Activated T-helper 1 cell treated with anti-CD3 and anti-CD28 coated beads, Interleukin-12 subunit alpha, Interleukin-12 subunit beta, Interleukin-2, Interleukin-4 antibody, amounts not matched to agents 30 ng/mL and 10 ng/mL and 1 ng/mL, durations not matched to agents 14 hours and 24 hours and 36 hours (primary cell): ENCODE measurements at places on chromosomes 3 and 15.
A peak's percentile ranks its signal among the peaks of the same experiment; 100 is the strongest.

DNA sequence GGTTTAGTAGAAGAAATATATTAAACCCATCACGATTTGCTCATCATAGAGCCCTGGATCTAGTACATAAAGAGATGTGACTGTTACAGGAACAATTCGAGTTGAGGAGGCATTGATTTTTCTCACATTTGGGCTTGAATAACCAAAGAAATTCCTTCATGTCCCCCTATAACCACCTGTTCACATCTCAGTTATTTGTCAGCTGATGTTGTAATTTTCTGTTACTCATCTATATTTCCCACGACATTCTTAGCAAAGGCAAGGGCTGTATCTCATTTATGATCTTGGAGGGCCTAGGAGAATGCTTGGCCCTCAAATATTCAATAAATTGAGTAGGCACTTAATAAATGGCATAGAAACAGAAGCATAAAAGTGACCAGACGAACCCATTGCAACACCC lies 36.4 kb upstream of the GYG1 start:
- no peak for DNase-seq

- no peak for DNase-seq
Observed at GRCh38 chr3:166274351-166275023, 437.3 kb upstream of the BCHE start.

DNA sequence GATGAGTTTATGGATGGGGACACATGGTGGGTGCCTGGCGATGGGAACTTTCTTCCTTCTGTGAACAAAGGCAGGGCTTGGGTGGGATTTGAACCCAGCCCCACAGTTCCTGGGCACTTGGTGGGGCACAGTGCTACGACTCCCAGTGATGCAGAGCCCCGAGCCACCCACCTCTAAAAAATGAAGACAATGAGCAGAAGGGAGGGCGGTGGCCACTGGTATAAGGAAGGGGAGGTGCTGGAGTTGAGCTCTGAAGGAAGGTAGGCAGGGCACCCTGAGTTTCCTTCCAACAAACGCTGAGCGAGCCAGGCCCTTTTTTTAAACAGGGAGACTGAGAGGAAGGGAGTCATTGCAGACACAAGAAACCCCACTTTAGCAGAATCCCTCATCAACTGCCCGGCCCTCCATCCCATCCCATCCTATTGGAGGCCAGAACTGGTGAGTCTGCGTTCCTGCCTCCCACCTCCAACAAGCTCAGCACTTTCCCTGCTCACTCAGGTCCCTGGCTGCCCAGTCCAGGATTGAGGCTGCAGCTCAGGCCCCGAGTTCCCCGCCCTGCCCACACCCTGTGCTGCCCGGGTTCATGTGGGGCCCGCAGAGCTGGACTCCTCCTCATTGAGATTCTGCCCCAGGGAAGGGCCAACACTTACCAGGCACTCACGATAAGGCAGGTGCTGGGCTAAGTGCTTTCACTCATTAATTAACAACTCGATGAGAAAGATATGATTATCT lies 57.3 kb downstream of the LINGO1 start:
- DNase-seq = no peak

- no peak for DNase-seq
Observed at GRCh38 chr3:42508562-42508961, 6.1 kb downstream of the VIPR1 start.

- DNase-seq = no peak
Observed at GRCh38 chr15:65837301-65838294, 31.7 kb upstream of the RAB11A start.

DNA sequence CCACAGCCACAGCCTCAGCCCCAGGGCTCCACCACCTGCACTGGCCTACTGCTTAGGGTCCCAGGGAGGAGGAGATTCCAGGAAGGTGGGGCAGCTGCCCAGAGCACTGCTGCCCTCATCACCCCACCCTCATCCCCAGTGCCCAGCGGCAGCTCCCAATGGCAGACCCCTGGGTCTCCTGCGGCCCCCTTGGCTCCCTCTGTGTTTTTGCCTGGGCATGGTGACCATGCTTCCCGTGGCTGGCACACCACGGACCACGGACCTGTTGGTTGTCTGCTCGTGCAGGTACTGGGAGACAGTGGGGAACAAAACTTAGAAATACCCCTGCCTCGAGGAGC lies 2.7 kb downstream of the CHST13 start:
- DNase-seq = no peak

DNA sequence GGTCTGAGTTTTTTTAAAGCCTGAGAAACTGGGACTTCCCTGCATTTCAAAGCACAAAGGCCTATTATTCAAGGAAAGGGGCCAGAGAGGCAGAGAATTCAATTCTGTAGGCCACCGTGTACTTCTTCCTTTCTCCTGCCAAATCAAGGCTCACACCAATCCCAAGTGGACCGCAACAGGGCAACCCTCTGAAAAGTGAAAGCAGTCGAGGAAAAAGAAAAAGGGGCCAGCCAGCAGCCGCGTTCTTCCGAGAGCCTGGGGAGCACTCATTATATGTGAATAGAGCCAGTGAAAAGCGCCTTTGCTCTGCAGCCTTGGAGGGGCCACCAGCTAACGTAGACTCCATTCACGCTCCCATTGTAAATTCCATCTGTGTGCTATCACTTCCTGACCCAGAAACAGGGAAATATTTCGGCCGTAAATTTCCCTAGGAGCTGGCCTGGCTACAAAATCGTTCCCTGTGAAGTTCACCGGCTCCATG lies 45.9 kb upstream of the THUMPD3 start:
- DNase-seq = no peak

GRCh38 chr3:168620854-168621253 lies 525.1 kb upstream of the GOLIM4 start:
- DNase-seq = no peak

DNA sequence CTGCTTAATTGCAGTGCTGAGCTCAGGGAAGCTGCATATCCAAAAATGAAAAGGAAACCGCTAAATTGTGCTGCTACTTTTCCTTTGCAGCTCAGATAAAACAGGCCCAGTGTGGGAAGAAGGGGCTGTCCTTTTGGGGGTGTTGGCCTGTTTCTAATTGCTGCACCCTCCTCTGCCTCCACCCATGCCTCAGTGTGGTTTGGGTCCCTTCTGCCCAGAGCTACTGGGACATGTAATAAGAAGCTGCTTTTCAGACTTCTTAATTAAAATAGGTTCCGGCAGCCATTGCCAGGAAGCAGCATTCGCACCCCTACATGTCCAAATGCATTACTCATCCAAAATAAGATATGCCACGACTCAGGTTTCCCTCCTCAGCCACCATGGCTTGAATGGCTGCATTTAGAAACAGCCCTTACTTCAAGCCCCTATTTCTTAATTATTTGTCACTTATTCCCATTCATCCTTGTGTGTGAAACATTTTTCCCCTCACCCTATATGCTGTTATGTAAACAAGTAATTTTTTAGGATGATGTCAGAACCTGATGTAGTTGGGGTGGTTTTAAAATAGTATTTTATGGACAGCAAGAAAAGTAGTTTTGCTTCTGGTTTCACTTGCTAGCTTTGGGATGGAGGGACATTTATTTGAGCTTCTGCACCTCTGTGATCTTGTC lies 235.9 kb upstream of the CTDSPL start:
- no peak for DNase-seq

DNA sequence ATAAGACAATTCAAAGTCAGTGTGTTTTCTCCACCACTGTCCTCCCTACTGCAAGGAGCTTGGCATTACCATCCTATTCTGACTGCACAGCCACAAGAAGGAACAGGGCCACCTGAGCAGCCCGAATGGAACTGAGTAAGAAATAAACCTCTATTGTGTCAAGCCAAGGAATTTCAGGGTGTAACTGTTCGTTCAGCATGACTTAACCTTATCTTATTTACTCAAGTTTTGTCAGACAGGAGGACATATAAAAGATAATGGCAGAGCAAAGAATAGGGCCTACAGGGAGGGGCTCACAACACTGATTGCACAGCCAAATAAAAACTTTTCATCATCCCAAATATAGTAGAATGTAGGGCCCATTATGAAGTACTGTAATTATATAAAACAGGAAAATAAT lies 236.1 kb downstream of the NEK10 start:
- no peak for DNase-seq

DNA sequence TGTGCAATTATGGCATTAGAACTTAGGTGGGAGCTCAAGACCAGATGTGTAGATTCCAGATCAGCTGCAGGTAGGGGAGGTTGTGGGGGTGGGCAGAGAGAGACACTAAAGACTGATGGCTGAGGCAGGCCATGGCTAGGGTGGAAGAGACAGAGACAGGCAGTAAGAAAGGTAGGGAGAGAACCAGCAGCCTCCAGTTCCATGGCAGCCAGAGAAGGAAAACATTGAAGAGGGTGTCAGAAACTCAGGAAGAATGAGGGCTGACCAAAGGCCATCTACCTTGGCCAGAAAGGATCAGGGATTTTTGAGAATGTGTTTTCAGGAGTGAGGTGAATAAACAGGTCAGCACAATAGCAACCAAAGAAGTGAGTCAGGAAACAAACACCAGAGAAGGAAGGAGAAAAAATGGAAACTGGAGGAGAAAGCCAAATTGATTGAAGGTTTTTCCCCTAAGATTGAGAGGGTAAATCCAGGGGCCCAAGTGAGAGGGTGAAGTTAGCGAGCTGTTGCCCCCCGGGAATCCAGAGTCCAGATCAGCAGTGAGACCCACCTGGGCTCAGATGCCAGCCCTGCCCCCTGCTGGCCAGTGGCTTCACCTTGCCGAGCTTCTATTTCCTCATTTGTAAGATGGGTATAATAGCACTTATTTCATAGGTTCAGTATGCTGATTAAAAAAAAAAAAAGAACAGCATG lies 41.0 kb downstream of the ABHD2 start:
- DNase-seq = peak; percentile 16

GRCh38 chr15:48456134-48456533 lies 124.9 kb downstream of the DUT start:
- DNase-seq = no peak

- no peak for DNase-seq
Observed at GRCh38 chr3:16084887-16085286, 89.6 kb upstream of the GALNT15 start.

DNA sequence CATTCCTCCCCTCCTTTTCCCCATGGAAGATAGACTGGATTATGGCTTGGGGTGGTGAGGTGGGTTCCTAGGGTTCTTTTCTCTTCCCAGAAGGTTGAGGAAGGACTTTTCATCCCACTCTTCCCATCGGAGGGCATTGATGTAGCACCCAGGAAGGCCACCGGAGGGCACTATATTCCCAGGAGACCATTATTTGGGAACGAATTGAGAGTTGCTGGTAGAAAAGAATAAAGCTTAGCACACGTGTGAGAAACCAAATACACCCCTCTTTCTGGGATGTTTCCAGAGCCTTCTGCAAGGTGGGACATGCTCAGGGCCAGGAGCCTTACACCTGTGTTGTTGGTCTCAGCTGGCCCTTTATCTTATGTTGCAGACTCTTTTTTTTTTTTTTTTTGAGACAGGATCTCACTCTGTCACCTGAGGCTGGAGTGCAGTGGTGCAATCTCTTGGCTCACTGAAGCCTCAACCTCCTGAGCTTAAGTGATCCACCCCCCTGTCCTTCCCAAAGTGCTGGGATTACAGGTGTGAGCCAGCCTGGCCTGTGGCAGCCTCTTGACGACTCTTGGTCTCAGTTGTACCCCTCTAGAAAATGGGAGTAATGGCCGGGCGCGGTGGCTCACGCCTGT lies 6.3 kb upstream of the CDC25A start:
- DNase-seq = no peak

DNA sequence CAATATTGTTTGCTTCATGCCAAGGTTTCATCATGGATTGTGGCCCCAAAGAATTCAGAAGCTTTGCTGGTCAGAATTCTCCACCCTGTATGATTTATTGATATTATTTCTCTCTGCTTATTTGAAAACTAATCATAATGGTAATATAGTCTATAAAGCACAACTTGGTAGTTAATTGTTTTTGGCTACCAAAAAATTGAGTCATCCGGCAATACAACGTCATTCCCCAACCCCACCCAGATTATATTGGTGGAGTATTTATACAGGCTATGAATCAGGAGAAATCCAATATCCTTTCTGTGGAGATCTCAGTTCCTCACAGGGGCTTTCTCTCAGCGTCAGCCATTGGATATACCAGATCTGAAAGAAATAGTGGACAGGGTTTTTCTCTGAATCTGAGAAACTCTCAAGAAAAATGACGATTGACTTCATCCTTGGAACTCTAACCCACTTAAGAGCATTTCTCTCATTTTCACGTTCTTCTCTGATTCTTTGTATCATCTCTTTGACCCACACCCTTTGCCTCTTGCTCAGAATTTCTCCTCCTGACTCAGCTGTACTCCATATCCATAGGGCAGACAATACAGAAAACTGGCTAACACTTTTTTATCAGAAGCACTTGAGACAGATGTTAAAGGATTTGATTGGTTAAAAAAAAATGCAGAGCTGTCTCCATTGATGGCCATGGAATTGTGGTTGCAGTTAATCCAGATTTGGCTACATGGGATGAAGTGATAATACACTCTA lies 1055.8 kb upstream of the CADM2 start:
- DNase-seq = no peak

GRCh38 chr3:46974421-46975171 lies 1.9 kb downstream of the CCDC12 start:
- no peak for DNase-seq

DNA sequence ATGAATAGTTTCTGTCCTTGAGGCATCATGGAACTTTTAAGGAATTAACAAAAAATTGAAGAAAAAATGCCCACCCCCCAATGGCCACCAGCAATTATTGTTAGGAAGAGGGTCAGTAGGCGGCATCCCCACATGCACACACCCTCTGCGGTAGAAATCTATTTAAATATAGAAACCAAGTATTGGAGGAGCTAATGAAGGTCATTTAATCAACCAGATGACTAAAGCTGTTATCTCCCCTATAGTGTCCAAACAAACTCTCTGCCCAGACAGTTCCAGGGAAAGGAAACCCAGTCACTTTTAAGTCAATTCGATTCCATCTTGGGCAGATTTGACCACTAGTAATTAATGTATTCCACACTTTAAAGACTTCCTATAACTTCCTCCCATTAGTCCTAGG lies 47.1 kb downstream of the DGKG start:
- no peak for DNase-seq

- DNase-seq = peak; percentile 59
Observed at GRCh38 chr3:49554633-49555265, 472 bp downstream of the BSN start.
